ENCODE measurements at places on chromosomes 12 and 14.

- no peak for DNase-seq
Measured at GRCh38 chr12:27101290-27101689, 18.9 kb upstream of the C12orf71 start.

DNA sequence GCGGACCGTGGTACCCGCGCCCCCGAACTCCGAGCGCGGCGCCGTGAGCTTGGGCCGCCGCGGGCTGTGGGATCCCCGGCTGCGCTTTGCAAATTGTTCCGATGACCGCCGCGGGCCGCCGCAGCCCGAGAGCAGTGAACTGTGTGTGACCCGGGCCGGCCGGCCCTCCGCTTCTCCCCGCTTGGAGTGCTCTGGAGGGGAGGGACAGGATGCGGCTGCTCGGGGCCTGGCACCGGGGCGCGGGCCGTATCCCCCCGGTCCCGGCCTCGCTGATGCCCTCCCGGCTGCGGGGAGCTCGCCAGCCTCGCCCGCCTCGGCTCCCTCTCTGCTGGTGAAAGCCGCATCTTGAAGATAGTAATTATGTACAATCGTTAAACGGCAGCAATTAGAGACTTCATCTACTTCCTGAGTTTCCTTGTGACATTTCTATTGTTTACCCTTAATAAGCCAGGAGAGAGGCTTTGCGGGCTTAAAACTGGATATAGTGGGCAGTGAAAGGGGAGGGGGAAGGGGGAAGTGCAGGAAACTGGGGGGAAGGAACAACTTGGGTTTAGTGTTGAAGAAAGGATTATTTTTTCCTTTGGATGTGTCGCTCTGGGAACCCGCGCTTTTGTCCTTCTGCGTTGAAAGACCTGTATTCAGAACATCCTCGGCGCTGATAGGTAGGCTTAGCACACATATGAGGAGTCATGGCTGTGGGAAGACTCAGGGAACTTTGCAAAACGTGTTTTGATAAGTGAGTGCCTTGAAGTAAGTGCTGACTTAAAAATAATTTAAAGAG, 1.2 kb downstream of the PELI2 start:
- peak; percentile 15 for DNase-seq

GRCh38 chr12:51185171-51185717, 12.3 kb upstream of the TFCP2 start:
- DNase-seq: no peak

GRCh38 chr12:55637467-55637866, 775 bp downstream of the OR10P1 start:
- no peak for DNase-seq

DNA sequence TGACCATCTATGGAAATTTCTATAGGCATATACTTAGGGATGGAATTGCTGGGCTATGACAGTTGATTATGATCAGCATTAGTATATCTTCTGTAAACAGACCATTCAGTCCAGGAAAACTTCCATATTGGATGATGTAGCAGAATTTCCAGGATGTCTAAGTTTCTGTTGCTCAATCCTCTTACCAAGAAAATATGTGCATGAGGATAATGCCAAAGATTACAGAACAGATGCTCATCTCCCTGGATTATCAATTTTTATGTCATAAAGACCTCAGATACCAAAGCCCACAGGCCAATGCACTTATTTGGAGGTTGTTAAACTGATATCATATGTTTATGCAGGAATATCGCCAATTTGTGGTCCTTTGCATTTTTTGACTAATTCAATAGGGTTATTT, 354.4 kb upstream of the FLRT2 start:
- no peak for DNase-seq

DNA sequence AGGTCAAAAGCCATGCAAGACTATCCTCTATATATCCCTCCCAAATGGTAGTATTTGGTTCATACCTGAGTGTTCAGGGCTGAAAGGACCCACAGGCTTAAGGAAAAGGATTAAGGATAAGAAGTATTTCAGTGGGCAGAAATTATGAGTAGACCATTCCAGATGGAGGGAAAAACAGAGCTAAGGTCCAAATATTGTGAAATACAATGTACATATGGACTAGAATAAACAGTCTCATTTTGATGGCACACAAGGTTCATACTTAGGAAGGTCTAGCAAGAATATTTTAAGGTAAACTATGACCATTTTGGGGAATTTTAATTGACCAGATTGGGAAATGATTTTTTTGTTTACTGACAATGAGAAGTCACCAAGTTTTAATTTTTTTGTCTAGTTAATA, 124.6 kb downstream of the PRKD1 start:
- DNase-seq: no peak

DNA sequence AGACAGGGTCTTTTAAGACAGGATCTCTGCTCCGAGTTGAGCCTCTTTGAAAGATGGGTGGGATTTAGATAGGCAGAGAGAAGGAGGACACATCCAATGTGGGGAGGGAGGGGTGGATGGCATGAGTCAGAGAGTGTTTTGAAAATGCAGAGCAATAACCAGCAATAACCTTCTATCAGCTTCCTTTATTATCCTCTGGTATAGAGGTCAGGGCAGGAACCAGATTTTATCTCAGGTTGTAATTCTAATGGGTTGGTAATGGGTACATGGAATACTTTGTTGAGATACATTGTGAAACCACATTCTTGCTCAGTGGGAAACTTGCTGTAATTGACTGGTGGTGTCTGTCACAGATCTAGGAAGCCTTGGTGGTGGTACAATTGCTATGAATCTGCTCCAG, 37.6 kb upstream of the CCDC63 start:
- DNase-seq: no peak

DNA sequence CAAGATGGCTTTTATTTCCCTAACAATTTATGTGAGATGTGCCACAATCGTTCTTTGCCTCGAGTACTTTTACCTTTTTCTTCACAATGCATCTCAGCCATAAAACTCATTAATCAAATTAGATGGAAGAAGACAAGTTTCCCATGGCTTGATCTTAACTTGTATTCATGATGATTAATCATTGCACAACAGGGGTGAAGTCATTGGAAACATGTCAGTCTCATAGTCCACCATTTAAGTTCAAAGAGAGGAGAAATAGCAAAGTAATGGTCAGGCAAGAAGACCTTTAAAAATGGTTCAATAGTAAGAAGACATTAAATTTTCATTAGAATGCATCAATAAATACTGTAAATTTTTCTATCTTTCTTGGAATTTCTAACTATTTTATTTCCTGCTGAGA, 136.3 kb downstream of the FOXG1 start:
- DNase-seq: no peak

DNA sequence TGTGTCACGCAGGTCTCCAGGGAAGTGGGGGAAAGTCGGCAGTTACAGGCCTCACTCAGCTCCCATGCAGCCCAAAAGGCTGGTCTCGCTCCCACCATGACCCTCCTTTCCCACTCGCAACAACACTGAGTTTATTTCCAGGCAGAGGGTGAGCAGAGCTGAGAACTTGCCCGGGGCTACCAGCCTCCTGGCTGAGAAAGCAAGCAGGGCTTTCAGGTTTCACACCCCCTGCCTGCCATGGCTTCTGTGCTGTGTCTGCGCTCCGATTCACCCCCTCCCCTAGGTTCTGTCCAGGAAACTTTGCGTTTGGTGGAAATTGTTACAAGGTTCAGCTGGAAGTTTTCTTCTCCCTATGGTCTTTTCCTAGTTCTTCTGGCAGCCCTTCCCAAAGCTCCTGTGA, 17.1 kb downstream of the OR10G2 start:
- DNase-seq: no peak

DNA sequence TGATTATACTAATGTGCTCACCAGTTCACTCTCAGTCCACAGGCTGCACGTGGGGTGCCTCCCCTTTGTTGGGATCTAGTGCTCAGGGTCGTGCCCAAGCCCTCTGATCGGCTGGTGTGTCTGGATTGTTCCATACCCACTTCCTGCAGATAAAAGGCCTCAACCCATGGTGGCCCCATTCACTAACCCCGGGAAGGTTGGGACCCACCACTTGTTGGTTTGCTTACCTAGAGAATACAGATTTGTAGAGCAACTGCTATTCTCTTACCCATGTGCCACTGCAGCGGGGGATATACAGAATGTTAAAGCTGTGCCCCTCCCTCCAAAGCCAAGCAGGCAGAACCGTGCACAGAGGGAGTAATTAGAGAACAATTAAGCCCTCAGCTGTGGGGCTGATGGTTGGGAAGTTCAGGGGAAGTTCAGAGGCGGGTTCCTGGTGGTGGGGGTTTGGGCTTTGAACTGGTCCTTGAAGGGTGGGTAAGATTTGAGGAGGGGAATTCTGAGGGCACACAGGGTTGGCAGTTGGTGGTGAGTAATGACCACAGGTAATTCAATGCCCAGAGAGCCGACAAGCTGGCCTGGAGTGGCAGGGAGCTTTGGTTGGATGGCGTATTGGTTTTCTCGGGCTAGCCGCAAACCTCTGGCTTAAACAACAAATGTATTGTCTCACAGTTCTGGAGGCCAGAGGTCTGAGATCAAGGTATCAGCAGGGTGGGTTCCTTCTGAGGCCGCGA, 68.8 kb downstream of the ADCK1 start:
- no peak for DNase-seq

DNA sequence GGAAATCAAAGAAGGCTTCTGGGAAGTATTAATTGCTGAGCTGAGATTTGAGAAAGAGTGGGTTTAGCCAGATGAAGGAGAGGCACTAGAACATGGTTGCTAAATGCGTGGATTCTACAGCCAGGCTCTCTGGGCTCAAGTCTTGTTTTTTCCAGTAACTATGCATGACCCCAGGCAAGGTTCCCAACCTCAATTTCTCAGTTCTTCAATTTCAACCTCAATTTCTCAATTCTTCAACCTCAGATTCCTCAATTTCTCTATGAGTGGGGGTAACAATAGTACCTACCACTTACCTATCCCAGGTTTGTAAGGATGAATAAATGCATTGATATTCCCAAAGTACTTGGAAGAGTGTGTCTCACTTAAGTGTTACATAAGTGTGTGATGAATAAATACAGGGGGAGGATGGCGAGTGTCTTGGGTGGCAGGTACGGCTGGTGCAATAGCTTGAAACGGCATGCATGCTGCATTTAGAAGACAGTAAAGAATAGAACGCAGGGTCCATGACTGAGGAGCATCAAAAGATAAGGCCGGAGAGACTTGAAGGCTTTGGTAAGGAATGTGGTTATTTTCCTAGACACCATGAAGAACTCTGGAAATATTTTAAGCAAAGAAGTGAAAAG, 149.1 kb upstream of the ATP2B1 start:
- peak; percentile 51 for DNase-seq

DNA sequence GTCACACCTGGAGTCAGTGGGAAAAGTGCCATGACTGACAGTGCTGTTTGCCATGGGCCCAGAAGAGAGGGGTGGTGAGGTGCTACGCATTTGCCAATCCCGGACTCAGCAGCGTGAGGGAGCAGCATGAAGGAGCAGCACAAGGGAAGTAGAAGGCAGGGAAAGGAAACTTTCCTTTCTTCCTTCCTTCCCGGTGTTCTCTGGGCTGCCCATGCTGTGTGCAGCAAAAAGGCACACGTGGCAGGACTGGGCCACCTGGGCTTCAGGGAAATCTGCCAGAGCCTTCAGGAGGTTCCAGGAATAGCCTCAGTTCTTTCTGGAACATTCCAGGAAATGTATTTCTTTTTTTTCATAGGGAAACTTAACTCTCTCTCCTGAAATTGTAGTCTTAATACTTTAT, 23.0 kb downstream of the TRIM9 start:
- no peak for DNase-seq

DNA sequence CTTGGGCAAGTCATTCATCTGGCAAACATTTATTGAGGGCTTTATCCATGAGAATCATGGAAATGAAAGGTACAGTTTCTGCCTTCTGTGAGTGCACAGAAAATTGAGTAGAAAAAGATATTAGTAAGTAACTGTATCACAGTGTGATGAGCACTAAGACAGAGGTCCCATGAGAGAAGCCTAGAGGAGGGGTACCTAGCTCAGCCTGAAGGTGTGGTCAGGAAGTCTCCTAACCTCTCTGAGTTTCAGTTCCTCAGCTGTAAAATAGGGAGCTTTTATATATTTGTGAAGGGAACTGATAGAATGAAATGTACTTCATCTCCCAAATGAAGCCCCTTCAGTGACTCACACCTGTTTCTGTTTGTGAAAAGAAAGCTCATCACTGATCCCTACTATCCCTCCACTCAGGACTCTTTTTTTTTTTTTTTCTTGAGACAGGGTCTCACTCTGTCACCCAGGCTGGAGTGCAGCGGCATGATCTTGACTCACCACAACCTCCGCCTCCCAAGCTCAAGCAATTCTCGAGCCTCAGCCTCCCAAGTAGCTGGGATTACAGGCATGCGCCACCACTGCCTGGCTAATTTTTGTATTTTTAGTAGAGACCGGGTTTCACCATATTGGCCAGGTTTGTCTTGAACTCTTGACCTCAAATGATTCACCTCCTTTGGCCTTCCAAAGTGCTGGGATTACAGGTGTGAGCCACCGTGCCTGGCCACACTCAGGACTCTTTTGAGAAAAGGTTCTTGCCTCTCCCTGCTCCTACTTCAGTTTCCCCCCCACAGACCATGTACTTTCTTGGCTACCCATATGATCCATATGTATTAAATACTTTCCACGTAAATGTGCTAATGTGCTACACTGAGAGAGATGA, 93.7 kb upstream of the FUT8 start:
- peak; percentile 97 for DNase-seq
